ENCODE measurements at places on chromosomes 7 and 10.

DNA sequence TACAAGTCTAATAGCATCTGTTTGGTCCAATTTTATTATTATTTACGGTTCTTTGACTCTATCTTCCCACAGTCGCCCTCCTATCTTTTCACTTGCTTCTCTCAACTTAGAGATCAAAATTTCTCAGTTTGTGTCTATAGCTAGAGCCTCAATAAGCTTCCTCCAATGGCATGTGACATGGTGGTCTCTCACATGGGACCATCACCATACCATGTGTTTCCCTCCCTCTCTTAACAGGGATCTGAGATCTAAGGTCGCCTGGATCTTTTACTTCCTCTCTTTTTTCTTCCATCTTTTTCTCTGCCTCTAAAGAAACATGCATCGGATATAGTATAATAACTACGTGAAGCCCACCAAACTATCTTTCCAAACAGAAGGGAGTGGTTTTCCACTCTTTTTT, 1.8 kb downstream of the PKD2L1 start:
- no peak for DNase-seq

DNA sequence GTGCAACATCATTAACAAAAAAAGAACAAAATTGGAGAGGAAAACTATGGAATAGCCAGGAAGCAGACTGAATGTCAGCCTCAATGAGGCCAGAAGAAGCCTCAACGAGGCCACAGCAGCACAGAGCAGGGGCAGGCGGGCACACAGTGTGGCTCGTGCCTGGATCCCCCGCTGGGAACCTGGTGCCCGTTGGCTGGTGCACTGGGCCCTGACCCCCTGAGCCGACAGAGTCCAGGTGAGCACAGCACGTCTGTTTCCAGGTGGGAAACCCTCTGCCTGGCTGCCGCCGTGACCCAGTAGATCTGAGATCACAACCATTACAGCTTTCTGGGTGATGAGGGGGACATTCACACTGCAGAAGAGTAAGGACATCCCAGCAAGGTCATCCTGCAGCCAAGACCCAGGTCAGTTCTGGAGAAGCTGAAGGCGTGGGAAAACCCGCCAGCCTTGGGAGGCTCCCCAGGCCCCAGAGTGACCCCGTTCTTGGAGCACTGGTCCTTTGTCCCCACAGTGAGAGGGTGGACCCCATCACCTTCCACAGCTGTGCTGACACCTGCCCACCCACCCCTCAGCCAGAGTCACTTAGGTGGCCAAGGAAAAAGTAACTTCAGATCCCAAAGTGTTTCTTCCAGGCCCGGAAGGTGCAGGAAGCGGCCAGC, 222.1 kb downstream of the ADARB2 start:
- DNase-seq: no peak

- DNase-seq: no peak
These were observed 14.6 kb downstream of the PHTF2 start for GRCh38 chr7:77813180-77813579.

DNA sequence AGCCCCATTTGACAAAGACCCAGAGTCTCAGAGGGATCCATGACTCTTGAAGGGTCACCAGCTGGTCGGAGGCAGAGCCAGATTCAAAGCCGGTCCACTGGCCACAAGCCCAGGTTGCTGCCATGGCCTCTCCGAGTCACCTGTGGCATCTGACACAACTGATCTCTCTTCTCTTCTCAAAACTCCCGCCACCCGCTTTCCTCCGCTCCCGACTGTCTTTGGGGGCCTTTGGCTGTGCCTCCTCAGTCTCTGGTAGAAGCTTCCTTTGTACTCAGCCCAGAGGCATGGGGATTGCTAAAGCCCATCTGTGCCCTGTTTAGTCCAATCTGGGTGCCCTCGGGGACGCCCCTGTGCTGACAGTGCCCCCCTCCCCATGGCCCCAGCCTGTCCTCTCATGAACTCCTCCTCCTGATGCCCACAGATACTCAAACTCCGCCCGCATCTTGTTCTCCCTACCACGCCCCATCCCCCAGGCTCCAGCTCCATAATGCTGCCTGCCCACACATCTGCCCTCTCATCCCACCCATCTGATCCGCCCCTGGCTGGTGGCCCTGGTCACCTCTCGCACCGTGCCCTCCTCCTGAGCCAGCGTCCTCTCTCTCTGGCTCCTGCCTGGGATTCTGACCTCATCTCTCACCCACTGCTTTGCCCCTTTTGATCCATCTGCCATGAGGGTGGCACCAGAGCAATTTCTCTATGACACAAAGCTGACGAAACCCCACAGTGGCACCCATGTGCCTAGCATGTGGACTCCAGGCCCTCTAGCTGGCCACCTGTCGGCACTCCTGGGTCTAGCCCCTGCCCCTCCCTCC, 150.6 kb downstream of the SLIT1 start:
- DNase-seq: no peak

GRCh38 chr10:92689663-92690210, at the start of gene HHEX:
HHEX (plus strand) TSS chr10:92689955; CDS start chr10:92689987, 32 bp downstream.
- peak; percentile 26 for DNase-seq

GRCh38 chr10:62284221-62284620, 15.6 kb upstream of the RTKN2 start:
- DNase-seq: no peak

DNA sequence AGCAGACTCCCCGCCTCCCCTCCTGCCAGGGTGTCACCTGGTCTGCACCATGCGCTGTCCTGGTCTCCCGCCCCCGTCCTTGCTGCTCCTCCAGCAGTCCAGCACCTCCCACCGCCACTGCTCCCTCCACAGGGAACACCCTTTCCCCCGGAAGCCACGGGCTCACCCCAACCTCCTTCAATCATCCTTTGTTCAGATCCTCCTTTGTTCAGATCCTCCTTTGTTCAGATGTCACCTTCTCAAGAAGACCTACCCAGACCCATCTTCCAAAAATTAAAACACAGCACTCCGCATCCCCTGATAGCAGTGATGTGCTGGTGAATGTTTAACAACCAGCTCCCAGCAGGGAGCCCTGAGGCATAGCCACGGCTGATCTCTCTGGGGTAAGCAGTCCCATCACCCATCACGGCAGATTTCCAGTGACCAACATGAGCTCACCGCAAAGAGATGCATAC, 237.7 kb downstream of the USP6NL start:
- no peak for DNase-seq

DNA sequence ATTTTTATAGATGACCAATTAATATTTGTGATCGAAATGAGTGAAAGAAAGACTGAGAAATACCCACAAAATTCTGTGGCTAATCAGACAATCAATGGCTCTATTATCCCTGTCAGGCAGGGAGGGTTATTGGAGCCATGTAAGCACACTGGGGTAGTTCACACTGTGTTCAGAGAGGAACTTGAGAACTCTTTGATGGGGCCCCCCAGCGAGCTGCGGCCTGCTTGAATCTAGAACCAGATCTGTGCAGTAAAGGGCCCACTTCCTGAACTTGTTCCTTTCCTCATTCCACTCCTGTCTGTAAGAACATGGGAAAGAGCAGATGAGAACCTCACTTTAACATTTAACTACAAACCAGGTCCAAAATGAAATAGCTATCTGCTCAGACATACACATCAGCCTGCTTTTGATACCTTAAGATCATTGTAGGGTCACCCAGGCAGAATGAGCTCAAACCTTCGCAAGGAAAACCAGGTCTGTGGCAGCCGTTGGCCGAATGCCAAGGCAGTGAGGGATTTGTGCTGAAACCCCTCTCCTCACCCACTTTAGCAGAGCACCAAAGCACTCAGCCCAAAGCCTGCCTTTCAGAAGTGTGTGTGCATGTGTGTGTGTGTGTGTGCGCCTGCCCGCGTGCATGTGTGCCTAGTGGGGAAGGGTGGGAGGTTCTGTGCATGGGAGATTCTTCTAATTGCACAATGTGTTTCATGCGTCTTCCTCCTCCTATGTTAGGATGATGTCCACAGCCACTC, 365.6 kb upstream of the MGMT start:
- DNase-seq: no peak

GRCh38 chr7:127391591-127392181, 822 bp downstream of the ZNF800 start:
- peak; percentile 13 for DNase-seq

DNA sequence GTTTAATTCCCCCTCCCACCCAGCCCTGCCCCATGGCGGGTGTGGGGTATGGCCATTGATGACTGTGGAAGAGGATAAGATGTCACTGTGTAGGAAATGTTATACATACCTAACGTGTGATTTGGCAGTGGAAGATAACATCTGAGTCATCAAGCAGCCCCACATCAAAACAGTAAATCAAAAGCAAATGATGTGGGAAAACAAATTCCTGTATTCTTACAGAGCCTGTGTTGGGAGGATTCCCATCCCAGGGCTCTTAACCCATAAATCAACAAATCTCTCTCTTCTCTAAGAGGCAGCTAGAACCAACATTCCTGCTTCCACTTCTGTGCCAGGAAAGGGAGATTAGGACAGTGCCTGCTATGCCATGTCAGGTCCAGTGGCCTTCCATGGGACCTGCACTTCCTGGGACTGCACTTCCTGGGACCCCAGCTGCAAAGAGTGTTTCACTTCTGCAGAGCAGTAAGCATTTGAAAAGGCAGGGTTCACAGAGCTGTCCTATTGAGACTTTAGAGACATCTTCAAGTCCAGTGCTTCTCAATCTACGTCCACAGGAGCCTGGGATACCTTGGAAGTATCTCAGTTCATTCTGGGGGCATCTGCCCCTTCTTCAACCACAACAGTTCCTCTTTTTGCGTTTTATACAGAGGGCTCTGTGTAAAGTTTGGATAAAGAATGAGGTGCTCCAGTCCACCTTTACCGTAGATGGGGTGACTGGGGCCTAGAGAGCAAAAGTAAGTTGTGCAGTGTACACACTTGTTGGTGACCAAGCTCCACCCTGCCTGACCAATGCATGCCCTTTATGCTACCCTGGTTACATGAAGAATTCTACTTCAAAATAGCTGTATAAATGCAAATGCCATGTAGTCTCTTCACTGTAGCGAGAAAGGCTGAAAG, 45.7 kb downstream of the ATXN7L1 start:
- peak; percentile 98 for DNase-seq

GRCh38 chr10:101839416-101840063, 4.1 kb downstream of the KCNIP2 start:
- no peak for DNase-seq

DNA sequence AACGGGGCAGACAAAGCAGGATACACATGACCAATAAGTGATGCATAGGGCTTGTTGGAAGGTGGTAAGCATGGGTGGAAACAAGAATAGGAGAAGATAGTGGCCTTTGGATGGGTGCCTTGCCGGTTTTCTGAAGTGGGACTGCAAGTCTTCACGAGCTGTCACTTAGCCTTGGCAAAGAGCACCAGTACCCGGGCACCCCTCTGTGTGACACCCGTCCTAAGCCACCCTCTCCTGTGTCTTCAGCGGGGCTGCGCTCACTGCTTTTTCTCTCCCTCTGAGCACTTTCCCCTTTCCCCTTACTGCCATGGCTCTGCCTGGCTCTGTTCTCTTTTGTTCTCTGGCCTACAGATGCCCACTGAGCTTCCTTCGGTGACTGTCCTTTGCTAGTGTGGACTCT, 399.7 kb upstream of the MKI67 start:
- DNase-seq: no peak

DNA sequence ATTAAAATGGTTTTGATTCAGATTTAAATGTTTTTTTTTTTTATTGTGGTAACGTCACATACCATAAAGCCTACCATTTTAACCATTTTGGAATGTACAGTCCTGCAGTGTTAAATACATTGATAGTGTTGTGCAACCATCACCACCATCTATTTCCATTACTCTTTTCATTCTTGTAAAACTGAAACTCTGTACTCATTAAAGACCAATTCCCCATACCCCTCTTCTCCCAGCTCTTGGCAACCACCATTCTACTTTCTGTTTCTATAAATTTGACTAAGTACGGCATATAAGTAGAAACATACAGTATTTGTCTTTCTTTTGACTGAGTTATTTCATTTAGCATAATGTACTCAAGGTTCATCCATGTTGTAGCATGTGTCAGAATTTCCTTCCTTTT, 96.2 kb downstream of the EXOC4 start:
- no peak for DNase-seq

DNA sequence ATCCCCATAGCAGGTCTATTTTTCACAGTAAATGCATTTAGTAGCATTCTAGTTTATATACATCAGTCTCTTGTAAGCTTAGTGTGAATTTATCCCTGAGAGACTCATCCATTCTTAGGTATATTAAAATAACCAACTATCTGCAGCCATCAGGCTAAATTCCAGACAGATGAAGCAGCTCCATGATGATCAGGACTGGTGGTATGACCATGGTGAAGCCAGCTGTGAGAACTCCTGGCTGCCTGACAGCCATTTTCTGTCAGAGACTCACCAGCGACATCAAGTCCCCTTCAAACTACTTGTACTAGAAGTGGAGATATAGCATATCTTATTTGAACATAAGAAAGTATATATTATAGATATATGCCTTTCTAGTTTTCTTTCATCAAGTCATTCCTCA, 70.3 kb upstream of the GSDME start:
- peak; percentile 79 for DNase-seq

- peak; percentile 65 for DNase-seq
These were observed 232.6 kb downstream of the REEP3 start for GRCh38 chr10:63753808-63754207.

GRCh38 chr7:13848681-13849131, 140.8 kb downstream of the ETV1 start:
- no peak for DNase-seq

DNA sequence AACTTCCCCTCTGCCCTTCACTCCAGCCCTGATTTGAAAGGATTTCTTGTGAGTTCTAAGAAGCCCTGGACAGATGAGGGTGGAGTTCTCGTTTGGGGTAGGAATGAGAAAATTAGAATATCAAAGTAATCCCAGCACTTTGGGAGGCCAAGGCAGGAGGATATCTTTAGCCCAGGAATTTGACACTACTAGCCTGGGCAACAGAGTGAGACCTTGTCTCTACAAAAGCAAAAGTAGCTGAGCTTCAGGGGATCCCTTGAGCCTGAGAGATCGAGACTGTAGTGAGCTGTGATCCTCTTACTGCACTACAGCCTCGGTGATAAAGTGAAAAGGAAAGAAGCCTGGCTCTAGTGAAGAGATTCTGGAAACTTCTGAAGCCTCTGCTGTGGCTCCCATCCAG, 76.2 kb downstream of the TET1 start:
- DNase-seq: no peak

DNA sequence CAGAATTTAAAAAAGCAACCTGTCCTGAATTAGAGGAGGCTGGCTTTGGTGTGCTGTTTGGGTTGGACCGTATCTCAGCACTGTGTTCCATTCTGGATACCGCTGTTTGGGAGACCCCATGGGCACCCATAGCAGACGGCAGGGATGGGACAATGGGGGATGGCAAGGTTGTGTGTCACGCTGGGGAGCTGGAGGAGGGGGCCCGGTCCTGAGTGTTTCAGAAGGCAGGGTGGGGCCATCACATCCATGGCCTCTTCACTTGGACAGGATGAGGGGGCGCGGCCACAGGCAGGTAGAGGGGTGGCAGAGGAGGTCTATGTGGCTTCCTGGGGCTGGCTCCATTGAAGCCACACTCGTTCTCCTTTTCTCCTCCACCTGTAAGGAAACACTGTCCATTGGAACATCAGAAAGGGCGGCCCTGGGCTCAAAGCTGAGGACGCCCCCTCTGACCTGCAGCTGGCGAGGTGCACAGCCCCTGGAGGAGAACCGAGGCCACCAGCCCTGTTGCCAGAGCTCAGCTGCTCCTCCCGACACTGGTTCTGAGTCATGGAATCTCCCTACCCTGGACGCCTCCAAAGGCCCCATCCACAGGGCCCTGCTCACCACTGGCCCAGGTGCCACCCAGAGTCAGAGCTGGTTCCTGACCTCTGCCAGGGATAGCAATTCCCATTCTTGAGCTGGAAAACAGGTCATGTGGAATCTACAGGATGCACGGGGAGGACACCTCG, 587.3 kb downstream of the DNAJB6 start:
- no peak for DNase-seq
